Left lung (tissue), 14 donors: ENCODE measurements at places on chromosomes 2 and 18. TPM values are rescaled to one million over a fixed set of nuclear protein-coding genes. Genes with fewer than 3 reads are reported as not detected.

C2orf42 gene
- polyA plus RNA-seq: 13.8 TPM

- no peak for DNase-seq
These were observed 188.5 kb downstream of the MBD2 start for GRCh38 chr18:54035927-54036326.

CCL20 gene
- 0.56 TPM for polyA plus RNA-seq

DNA sequence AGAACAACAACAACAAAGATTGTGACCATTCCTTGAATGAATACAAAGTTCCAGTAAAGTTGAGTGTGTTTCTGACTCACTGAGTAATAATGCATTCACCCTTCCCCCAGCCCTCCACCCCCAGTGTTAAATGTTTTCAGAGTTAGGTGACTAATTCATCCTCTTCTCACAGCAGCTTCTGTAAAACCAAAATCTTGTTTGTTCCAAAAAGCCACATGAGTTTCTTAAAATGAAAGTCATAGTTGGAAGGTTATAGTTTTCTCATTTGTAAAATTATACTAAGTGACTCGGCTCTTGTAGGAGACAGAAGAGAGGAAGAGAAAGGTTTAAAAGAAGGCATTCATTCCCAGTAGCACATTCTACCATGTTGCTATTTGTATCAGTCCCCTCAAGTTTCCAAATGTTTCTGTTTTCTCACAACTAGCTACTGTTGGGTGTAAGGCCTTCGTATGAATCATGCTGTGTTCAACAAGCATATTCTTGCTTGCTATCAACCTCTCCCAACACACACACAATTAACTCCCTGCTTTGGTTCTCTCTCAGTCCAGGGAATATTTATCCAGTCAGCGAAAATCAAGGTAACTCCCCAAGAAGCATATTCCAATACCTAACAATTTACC is 75.3 kb downstream of the MBD2 start:
- no peak for DNase-seq

- no peak for DNase-seq
These were observed 119.2 kb upstream of the ACVR1C start for GRCh38 chr2:157747695-157748370.

AKAIN1 gene
- polyA plus RNA-seq: not detected
